ENCODE measurements at places on chromosomes 4 and X.

DNA sequence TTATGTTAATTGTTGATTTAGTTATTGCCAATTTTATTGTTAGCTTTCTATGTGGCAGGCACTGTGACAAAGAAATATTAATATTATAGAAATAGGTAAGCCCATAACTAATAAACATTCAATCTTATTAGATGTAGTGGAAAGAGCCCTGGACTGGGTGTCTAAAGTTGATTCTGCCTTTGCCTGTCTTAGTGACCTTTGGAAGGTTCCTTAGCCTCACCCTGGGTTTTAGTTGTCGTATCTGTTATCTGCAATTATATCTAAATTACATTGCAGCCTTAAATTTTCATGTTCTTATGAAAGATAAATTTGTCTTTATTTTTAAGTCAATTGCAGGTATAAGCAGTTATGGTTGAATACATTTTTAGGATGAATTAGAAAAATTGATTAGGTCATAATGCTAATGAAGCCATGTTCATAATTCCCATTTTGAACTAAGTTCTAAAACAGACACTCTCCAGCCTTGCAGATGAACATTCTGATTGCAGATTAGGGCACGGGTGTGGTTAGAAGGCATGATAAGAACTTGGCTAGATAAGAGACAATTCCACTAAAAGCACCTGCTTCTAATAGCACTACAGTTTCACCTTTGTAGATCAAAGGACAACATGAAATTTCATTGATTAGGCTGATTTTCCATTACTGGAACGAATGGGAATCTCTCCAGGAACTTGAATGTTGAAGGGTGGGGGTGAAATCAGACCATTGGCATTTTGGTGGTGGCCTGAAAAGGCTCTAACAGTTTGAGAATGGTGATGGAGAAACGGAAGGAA lies 17.3 kb upstream of the ENPEP start:
- no peak for DNase-seq

GRCh38 chr4:72076562-72076961 lies 44.8 kb downstream of the NPFFR2 start:
- no peak for DNase-seq

- no peak for DNase-seq
Observed at GRCh38 chr4:8909548-8909947, 37.9 kb upstream of the HMX1 start.

DNA sequence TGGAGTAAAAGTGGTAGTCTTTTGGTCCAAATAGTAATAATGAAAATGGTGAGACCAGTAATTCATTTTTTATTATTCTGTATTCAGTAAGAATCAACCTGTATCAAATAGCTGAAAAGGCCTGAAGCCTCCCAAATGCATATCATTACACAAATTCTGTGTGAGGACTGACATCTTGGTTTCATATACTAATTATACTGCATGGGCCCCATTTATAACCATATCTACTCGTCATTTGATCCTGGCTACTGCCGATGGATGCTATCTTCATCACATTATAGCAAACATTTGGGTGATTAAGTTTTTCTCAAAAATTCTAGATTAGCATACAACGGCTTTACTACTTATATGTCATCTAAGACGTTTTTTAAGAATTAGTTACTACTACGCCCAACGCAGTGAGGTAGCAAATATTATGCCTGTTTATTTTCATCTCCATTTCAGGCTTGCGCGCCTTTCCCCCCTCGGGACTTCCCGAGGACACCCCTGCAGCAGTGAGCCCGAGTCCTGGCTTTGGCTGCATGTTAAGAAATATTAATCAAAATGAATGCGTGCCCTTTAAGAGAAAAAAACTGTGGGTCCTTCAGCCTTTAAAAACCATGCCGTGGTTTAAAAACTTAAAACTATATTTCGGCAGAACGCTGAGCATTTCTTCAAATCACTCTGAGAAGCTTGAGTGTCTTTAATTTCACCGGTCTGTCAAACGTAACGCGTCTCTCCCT lies 814 bp upstream of the MMAA start:
- DNase-seq, result no peak

DNA sequence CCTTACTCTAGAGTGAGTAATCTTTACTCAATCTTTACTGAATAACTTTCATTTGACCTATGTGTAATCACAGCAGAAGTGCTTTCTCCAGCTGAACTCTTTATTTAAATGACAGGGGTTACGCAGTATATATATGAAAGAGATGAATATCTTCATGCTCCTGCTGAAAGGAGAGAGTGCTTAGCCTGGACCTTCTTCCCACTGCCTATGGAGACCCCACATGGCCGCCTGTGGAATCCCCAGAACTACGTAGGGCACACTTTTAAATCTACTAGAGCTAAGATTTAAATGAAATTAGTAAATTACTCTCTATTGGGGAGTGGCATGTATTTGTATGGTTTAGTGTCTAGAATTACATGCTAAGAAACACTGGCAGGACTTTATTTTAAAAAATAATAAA lies 391.2 kb downstream of the ANKRD50 start:
- no peak for DNase-seq

DNA sequence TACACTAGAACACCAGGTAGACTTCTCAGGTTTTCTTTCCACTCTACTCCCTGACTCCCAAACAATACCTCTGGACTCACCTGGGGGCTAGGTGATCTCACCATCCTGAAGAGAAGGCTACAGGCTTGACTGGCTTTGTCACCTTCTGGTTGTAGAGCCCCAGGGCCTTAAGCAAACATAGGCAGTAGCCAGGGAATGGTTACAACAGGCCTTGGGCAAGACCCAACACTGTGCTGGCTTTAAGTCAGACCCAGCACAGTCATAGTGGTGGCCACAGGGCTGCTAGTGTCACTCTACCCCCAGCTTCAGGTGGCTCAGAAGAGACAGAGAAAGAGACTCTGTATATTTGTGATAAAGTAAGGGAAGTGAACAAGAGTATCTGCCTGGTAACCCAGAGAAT lies 118.1 kb upstream of the EMCN start:
- DNase-seq, result no peak

DNA sequence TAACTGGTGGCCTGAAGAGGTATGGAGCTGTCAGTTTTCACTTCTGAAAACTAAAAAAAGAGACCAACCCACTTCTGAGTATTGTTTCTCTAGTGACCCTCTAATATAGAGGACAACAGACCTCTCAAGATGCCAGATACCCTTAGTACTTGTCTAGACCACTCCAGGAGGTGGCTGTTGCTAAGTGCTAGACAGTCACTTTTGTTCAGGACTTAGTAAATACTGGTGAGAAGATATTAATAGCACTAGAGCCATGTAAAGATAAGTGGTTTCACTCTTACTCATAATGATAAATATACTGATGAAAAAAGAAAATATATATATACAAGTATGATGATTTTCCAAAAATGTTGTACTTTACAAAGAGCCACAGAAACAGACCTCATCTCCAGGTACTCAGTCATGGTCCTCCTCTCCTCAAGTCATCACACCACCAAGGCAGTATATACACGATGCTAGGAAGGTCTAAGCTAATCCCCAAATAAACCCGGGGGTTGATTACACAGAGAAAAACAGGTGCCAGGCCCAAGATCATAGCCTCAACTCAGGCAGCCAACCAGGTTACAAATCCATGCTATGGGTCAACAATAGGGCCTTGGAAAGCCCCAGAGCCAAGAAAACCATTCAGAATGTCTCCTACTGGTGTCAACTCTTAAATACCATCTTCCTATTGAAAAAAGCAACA lies 66.9 kb downstream of the ARHGEF9 start:
- DNase-seq, result no peak

GRCh38 chr4:148975464-148975863 lies 533.2 kb upstream of the NR3C2 start:
- DNase-seq, result no peak

DNA sequence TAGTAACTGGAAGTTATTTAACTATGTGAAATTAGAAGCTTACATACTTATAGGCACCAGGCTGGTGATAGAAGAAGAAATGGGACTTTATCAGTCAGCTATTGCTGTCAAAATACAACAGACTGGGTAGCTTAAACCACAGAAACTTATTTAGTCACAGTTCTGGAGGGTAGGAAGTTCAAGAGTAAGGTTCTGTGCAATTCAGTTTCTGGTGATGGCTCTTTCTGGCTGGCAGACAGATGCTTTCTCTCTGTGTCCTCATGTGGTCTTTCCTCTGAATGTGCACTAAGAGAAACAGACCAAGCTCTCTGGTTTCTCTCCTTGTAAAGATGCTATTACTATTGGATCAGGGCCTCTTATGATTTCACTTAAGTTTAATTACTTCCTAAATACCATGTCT lies 92.1 kb upstream of the ANKRD50 start:
- no peak for DNase-seq

GRCh38 chr4:110049951-110050925 lies 137.6 kb downstream of the EGF start:
- peak; percentile 49 for DNase-seq

DNA sequence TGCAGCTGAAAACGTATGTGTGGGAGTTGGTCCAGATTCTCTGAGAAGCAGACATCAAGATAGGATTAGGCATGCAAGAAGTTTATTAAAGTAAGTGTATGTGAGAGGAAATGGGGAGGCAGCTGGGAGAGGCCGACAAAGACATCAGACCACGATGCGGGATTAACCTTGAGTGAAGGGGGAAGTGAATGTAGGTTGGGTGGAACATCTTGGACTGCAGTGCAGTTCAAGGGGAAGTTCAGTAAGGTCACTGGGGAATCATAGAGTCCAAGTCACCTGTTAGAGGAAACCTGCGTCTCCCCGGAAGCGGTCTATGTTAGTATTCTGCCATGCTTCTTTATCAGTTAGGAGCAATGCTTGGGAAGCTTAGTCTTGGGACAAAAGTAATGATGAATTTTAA lies 22.0 kb downstream of the CXCL8 start:
- no peak for DNase-seq

GRCh38 chr4:119231491-119231890 lies 19.0 kb downstream of the USP53 start:
- no peak for DNase-seq

DNA sequence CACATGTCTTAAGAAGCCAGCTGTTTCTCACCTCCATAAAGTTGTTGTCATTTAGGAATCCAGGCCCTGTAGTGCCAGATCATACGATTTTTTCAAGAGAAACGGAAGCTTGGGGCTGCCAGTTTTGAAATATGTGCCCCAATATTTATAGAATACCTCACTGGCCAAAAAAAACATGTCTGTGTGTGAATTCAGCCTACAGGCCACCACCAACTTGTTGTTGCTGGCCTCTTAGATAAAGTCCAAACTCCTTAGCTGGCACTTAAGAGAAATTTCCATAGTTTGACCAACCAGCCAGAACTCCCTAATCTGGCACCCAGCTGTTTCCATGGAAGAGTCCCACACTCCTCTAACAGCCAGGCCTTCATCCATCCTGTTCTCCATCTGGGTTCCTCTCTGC lies 74.1 kb downstream of the WDR19 start:
- DNase-seq, result no peak

DNA sequence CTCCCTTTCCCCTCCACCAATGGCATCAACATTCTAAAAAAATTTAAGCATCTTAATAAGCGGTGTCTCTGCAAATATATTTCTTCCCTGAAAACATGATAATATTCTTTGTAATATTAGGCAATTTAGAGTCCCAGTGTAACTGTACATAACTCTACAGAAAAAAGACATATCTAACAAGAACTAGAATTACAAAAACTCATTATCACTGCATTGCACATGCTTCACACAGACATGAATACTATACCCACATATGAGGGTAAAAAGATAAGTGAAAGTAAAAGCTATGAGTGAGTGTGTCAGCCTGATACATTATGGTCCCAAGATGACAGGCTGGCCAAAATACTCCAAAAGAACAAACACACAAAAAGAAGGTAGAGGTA lies 2.4 kb upstream of the FGB start:
- no peak for DNase-seq

DNA sequence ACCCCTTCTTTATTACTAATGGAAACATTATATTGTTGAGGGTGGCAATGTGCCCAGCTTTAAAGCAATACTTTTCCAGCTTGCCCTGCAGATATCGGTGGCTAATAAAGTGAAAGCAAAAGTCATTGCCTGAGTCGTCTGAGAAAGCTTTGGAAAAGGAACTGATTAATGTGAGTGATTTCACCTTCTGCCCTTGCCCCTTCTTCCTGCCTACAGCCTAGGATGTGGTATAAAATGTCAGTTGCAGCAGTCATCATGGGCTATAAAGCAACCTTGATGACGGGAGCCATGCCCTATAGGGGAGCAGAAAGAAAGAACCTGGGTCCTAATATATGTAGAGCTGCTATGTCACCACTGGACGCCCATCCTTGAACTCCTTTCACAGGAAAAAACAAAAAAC lies 132.4 kb upstream of the USP9X start:
- DNase-seq, result no peak

DNA sequence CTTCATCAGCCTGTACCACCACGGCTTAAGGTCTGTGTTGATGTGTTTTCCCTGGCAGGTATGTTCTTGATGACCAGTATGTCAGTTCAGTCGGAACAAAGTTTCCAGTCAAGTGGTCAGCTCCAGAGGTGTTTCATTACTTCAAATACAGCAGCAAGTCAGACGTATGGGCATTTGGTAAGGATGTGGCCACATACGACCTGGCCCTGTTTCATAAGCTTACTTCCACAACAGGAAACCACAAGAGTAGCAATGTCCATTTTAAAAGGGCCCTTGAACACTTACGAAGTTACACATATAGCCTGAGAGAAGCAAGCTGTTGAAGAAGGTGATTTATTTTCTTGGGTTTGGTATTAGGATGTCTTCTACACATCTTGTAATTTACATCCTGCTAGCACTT lies 46.1 kb downstream of the BMX start:
- DNase-seq, result no peak

Data from stimulated activated naive CD4-positive, alpha-beta T cell (primary cell).